Neuronal stem cell (in vitro differentiated cells): ENCODE measurements at places on chromosomes 7 and 10.

DNA sequence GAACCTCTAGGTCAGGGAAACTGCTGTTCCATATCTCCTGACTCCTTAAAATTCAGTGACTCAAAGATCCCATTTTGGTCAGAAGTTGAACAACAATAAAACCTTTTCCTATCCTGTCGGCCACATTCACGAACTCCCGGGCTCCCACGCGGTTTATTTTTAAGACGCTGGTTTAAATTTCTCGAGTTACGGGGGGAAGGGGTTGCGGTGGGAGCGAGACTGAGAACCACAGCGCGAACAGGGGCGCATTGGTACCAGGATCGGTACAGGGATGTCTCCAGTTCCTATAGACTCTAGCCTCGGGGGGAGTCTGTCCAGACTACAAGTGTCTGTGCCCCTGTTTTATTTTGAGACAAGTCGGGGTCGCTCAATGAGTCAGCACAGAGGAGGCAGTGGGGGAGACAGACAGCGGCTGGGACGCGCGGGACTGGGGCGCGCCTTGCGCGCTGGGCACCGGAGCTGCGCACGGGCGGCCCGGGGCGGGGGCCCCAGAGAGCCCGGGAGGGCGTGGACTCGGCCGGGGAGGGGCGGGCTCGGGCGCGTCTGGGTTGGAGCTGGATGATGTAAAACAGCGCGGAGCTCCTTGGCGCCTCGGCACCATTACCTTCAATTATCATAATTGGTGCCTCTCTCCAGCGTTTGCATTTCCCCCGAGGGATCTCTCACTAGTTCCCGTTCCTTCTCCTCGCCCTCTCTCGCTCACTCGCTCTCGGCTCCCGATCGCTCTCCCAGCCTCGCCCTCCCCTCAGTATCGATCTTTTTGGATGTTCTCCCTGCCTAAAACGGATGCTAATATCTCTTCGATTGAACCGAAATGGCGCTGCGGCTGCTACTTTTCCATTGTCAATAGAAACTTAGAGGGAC is 8.7 kb upstream of the BAMBI start:
- no peak for DNase-seq

DNA sequence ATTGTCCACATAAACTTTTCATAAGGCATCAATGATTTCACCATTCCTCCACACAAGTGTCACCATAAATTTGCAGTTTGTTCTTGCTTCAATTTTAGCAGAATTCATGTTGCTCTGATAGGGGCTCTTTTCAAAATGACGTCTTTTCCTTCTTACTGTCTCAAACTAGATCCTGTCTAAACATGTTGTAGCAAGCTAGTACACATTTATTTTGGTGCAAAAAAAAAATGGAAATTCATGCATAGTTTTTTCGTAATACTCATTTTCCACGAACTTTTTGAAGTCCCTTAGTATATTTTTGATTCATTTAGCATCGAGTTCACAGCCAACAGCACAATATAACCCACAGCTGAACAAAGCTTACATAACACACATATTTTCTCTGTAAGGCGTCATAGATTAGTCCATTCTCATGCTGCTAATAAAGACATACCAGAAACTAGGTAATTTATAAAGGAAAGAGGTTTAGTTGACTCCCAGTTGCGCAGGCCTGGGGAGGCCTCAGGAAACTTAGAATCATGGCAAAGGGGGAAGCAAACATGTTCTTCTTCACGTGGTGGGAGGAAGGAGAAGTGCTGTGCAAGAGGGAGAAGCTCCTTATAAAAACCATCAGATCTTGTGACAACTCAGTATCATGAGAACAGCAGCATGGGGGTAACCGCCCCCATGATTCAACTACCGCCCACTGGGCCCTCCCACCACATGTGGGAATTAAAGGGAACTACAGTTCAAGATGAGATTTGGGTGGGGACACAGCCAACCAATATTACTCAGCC is 301.5 kb downstream of the CCDC3 start:
- no peak for DNase-seq

- DNase-seq = no peak
Measured at GRCh38 chr10:73759512-73760115, 15.4 kb downstream of the SEC24C start.

DNA sequence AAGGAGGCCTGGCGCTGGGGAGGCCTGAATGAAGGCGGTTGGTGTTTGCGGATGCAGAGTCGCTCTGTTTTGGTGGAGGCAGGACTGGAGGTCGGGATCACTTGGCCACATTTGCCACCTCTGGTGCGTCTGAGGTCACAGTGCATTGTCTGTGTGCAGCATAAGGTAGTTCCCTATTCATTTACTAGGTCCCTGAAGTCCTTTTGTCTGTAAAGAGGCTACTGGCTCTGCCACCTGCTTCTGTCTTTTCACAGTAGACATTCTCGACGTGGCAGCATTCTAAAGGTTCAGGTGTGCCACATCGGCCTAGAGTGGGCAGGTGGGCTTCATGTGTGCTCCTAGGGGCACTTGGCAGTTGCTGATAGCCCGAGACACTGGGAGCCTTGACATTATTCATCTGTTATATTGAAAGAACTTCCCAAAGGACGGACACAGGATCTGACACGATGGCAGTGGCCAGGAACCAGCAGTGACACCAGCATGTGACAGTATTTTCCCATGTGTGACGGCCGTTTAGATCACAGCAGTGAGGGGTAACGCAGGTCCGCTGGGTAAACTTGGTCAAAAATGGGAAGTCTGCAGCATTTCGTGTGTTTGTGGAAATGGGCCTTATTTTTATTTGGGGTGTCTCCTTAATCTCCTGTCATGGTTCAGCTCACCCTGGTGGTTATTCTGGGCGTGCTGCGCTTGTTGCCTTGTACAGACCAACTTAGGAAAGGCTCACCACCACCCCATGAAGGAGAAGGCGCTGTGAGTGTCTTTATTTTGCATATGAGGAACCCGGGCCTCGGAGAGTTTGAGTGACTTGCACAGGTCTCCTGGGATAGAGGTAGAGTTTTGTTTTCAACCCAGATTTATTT is 5.9 kb downstream of the MGMT start:
- DNase-seq = no peak

DNA sequence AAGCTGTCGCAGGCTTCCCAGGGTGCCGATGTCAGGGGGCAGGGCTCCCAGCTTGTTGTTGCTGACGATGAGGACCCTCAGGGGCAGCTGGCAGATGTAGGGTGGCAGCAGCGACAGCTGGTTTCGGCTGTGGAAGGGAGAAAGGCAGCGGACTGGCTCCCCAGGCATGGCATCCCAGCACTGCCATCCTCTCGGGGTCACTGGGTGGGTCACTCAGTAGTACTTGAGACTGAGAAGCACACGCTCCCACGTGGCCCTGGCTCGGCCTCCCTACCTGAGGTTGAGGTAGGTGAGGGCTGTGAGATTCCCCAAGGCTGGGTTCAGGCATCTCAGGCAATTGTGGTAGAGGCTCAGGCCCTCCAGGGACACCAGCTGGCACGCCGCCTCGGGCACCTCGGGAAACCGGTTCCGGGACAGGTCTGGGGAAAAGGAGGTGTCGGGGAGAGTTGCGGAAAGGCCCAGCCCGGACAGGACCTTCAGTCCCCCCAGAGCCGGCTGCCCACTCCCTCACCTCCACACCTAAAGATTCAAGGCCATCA is 3.8 kb downstream of the LRCH4 start:
- DNase-seq = no peak

- DNase-seq = no peak
Measured at GRCh38 chr7:134908289-134908688, 78.0 kb upstream of the AGBL3 start.

DNA sequence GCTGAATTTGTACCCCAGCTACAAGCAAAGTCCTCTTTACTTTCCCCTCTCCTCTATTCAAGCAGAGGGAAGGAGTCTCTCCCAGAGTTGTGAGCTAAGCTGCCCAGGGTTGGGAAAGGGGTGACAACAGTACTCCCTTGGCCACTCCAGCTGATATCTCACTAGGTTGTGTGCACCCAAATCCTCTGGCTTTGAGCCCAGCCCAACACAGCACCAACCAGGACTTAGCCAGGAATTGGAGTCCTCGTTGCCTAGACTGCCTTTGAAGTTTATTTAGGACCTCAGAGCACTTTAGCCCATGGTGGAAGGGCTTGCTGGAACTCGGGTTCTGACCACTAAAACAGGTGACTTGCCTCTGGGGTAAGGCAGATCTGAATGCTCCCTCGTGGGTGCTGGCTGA is 35.7 kb upstream of the DYNC1I1 start:
- no peak for DNase-seq

DNA sequence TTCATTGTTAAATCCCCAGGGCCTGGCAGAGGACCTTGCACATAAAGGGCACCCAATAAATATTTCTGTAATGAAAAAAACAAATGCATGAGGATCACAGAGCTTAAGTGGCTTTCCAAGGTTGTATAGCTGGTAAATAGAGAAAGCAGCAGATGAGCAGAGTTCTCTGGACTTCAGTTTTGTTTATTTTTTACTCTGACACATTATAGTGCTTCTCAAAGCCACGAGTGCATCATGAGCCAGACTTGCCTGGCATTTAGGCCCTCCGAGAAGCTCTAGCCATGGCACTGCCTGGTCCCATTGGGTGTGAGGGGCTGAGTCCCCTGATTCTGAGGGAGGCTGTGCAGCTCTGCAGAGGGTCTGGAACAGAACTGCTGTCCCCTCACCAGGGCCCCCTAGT is 87.2 kb upstream of the ZNF32 start:
- DNase-seq = no peak

GRCh38 chr10:7409045-7409731 is 1.6 kb downstream of the SFMBT2 start:
- no peak for DNase-seq

- DNase-seq = no peak
Measured at GRCh38 chr7:79495544-79496272, 42.2 kb upstream of the MAGI2 start.

- no peak for DNase-seq
Measured at GRCh38 chr10:43599333-43599732, 6.9 kb upstream of the ZNF485 start.

GRCh38 chr10:110149259-110149658 is 58.1 kb upstream of the MXI1 start:
- no peak for DNase-seq

- DNase-seq = no peak
Measured at GRCh38 chr10:79355420-79356017, 8.2 kb downstream of the PPIF start.

DNA sequence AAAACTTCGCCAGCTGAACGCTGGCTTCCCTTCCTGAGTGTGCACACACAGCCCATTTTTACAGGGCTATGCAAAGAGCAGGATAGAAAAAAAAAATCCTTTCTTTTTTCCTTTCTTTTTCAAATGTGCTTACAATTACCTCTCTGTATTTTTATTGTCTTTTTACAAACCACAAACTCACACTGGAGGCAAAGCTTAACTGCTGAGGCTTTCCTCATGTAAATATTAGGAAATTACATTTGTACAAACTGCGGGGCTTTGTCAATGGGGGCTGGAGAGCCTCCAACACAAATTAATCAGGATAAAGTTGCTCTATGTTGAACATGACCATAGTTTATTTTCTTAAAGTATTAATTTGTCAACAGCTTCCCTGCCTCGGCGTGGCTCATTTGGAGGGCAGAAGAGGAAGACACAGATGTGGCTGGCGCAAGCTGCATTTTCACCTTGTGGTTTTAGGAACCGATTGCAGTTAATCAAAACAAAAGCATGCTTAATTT is 411.7 kb upstream of the MKI67 start:
- no peak for DNase-seq

GRCh38 chr10:51892965-51893658 is 193.7 kb upstream of the CSTF2T start:
- DNase-seq = peak; percentile 48

- no peak for DNase-seq
Measured at GRCh38 chr10:133212853-133213494, 17.0 kb upstream of the UTF1 start.

- no peak for DNase-seq
Measured at GRCh38 chr10:71243756-71244395, 31.5 kb downstream of the UNC5B start.

DNA sequence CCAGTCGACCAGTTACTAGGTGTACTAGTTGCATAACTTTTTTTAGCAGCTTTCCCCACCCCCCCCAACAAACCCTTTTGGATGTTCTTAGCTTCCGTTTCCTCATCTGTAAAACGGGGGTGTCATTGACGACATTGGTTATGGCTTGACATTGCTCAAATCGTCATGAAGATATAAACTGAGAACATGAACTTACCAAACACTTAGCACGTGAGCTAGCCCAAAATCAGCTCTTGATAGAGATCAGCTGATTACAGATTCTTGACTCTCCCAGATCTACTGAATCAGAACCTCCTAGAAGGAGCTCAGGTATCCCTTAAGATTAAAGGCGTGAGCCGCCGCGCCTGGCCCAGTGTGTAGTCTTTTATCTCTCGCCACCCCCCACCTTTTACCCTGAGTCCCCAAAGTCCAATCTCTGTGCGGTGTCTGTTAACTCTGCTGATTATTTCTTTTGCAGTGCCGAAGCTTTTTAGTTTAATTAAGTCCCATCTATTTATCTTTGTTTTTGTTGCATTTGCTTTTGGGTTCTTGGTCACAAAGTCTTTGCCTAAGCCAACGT is 1.0 kb upstream of the GNA12 start:
- no peak for DNase-seq

GRCh38 chr7:88546808-88547207 is 212.7 kb upstream of the ZNF804B start:
- DNase-seq = no peak

- no peak for DNase-seq
Measured at GRCh38 chr7:105345003-105345402, 43.7 kb downstream of the SRPK2 start.

DNA sequence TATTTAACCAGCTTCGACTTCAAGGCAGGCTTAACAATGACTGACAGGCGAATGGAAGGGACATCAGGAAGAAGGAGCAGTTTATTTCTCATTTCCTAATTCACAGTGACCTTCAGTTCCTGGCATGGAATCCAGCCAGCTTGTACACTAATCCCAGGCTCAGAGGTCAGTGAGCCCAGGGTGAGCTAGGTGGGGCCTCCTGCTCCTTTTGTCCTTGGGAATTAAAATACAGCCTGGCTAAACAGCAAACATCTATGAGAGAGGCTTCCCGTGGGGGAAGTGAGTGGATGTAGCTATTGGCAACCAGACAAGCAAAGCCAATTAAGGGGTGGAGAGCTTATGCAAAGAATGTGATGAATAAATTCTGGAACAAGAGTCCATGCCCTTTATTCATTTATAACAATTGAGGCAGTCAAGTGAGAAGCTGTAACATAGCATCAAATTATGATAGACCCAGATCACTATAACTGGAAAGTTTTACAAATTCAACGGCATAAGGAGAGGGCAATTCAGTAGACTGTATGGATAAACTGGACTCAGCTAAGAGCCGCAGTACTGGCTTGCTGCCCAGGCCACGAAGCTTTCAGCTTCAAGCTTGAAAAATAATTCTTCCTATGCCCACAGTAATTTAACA is 57.1 kb downstream of the STK17A start:
- peak; percentile 81 for DNase-seq

DNA sequence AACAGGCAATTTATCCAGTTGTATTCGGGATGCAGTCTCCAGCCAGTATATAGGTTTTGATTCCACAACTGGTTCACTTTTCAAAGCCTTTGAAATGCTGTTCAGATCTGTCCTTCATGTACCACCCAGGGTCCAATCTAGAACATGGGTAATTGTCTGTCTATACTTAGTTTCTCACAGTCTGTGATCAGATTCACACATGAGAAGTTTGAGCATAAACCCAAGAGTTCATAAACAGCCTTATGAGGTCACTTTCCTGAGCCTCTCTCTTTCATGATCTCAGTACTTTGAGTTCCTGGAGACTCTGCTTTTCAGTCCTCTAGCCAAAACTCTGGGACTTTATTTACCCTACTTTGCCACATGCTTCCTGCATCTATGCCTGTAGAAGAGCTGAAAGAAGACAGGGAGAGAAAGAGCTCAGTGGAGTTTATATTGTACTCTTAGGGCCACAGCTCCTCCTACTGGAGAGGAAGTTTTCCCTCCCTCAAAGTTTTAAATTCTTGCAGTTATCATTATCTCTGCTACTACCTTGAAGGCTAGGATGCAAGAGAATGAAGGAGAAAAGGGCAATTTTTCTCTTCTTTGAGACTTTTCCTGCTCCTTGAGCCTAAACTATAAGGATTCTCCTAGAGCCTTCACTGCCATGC is 172.0 kb downstream of the ZEB1 start:
- DNase-seq = peak; percentile 17
